ENCODE measurements at places on chromosomes 2 and 18.

DNA sequence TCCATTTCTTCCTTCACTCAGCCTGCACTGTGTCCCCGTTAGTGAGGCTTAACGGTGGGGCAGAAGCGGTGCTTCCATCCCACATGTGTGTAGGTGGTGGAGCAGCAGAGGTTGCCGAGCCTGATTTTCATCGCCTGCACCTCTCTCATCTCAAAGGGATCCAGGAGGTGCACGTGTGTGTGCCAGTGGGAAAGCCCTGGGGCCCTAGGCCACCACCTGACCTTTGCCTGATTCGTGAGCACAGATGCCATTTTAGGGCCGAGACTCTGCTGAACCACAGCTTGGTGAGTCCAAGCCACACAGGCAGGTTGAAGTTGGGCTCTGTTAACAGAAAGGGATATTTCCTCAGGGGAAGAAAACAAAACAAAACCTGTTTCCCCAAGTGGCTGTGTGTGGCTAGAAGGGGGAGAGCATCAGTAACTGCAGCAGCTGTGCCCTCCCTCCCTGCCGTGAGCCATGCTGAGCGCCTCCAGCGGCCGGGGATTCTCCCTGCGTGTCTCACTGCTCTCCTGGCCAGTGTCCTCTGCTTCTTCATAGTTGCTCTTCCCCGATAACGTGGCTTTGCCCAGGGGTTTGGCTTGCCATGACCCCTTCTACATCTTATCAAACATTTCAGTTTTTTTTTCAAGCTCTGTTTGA, 81.5 kb downstream of the MAPRE2 start:
- peak; percentile 32 for DNase-seq

GRCh38 chr18:71523483-71524435, 1020.4 kb downstream of the CBLN2 start:
- no peak for DNase-seq

GRCh38 chr2:153532140-153532539, 53.6 kb upstream of the RPRM start:
- no peak for DNase-seq

DNA sequence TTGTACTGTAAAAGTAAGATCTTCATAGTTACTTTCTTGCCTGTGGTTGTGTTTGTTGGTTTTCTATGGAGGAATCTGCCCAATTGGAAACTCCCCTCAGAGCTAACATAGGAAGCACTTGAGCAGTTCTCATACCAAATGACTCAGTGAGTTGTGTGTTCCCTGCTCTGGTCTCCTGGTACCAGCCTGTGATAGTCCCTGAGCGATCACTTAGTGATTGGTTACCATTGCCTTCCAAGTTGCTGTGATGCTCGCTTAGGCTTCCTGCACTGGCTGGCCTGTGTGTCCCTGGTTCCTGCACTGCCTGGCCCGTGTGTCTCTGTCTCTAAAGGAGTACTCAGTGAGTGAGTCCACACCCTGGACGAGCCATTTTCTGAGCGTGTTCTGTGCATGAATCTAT, 133.0 kb downstream of the MAP4K4 start:
- DNase-seq = no peak

- DNase-seq = no peak
These were observed 55.0 kb upstream of the SERPINB2 start for GRCh38 chr18:63832470-63832869.

DNA sequence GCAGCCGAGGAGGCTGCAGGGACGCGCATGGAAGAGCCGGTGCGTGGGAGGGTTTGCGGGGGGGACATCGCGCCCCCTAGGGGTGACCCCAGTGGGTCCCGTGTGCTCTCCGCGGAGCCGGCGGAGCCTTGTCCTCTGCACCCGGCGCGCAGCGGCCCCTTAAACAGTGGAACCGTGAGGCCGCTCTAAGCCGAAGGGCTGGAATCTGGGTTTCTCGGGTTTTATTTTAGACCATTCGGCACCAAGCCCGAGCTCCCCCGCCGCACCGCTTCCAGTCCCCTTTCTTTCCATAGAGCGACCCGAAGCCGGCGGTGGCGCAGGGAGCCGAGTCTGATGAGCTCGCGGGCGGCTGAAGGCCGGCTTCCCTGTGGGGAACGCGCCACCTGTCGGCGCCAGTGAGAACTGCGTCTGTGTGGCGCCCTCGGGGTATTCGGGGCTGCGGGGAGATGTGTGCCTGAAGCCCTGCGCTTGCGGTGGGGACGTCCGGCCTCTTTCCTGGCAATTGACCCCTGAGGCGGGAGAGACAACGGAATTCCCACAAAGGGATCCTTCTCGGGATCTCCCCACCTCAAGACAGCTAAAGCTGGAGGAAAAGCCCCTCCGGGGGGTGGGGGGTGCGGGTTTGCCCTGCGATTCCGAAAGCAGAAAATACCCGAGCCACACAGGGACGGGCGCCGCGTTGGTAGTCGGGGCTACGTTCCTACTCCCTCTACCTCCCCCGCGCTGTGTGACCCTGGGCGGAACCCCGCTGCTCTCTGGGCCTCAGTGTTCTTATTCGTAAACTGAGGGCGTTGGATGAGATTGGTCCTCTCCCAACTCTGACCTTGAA, 8.2 kb upstream of the EN1 start:
- DNase-seq = peak; percentile 86

DNA sequence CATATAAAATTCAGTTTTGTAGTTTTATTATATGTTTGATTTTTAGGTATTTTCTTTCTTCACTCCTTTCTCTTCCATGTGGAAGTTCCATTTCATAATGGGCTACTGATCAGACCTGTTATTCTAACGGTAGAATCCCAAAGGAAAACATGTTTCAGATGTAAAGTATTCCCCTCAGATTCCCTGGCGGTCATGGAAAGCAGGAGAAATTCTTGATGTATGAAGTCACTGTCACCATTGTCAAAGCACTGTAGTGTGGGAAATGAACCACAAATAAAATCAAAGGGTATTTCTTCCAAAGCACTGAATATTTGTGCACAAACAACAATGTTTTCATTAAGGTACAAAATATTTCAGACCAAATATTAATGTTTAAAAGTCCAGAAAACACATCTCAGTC, 237.3 kb upstream of the KLHL14 start:
- DNase-seq = no peak

DNA sequence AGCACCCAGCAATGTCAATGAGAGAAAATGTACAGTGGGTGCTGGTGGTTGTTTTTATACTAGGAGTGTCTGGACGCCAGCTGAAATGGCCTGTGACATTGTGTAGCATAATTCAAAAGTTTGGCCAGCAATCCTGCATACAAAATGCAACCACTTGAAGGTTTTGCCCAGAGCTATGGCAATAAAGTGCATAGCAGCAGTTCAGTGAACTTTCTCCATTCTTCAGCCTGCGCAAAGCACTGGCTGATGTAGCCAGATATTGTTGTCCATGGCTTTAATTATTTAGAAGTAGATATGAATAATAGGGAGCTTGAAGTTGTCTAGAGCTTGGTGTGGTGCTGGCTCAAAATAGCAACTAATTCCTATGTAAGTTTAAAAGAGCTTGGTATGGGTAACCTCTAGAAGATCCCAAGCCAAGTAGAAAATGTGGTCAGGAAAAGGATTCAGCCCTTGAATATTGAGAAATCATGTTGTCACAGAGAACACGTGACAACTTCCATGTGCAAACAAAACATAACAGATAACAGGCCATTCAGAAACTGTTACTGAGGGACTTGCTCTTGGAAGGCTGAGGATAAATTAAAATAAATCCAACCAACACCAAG, 33.3 kb upstream of the PGAP1 start:
- DNase-seq = no peak
